Stimulated activated CD8-positive, alpha-beta memory T cell treated with anti-CD3 and anti-CD28 coated beads, Interleukin-2, amount 100 ng/mL, for 48 hours (primary cell): ENCODE measurements at places on chromosomes 5 and 9.

DNA sequence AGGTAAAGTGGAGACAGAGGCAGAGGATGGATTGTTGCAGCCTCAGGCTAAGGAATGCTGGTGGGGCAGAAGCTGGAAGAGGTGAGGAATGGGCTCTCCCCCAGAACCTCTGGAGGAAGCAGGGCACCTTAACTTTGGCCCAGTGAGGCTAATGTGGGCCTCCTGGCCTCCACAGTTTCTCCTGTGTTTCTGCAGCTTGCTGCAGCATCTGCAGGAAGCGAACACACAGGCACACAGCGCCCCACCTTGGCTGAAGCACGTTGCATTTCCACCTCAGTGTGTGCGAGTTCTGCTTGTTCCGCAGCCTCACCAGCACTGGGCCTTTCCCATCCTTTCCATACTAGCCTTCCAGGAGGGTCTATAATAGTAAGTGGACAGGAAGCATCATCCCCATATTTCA, 27.2 kb upstream of the ASS1 start:
- no peak for DNase-seq

DNA sequence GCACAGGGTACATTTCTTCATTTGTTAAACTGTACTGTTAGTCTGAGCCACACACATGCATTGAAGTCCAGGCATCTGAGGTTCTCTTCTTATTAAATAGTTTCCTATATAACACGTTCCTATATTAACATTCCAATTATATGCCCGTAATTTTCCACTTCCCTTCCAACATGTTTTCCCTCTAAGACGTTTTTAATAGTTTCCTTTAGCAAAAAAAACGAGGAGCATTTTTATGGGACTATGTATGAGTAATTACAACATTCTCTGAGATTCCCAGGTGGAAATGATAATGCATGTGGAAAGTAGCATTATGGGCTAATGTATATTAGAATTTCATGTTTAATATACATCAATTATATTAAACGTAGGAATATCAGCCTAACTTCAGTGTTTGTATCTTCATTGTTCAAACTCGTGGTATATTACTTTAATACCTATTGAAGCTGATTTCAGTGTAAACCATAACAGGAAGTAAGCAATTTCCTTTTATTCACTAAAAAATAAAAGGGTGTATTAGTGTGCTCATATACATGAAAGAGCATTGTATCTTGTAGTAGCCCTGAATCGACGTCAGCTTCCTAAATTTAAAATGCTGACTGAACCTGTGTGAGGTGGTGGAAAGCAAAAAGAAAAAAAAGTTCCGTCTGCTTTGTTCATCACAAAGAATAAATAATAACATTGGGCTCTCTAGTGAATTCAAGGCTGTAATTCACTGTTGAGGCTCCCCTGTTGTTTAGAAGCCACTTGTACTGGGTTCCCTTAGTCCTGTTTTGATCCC, 11.3 kb downstream of the SMARCA2 start:
- DNase-seq: no peak

DNA sequence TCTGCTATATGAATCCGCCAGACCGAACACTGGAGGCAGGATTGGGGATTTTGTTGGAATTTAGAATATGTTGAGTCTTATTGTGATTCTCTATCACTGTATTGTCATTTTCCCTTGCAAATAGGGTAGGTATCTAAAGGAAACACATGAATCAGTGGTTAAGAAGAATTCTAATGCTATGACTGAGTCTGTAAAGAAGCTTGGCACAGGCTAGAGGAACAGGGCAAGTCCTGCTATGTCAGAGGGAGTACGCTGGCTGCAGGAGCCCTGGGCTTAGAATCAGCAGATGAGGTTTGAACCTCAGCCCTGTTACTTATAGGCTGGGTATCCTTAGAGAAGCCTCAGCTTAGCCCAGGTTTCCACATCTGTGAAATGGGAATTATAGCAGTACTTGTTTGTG, 198.1 kb downstream of the NR3C1 start:
- DNase-seq: no peak

DNA sequence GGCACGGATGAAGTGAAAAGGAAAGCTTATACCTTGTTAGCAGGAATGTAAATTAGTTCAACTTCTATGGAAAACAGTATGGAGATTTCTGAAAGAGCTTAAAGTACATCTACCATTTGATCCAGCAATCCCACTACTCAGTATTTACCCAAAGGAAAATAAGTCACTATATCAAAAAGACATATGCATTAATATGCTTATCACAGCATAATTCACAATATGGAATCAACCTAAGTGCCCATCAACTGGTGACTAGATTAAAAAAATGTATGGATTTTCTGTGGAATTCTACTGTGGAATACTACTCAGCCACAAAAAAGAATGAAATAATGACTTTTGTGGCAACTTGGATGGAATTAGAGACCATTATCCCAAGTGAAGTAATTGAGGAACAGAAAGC, 279.6 kb downstream of the GABRB2 start:
- DNase-seq: no peak

- DNase-seq: no peak
These were observed 147.8 kb downstream of the LIFR start for GRCh38 chr5:38408446-38409198.
